ENCODE measurements at places on chromosomes 1 and 21.

GRCh38 chr1:22827666-22828483 is 117.2 kb downstream of the EPHB2 start:
- no peak for DNase-seq

GRCh38 chr1:1927751-1928150 is 8.7 kb upstream of the TMEM52 start:
- DNase-seq, result no peak

DNA sequence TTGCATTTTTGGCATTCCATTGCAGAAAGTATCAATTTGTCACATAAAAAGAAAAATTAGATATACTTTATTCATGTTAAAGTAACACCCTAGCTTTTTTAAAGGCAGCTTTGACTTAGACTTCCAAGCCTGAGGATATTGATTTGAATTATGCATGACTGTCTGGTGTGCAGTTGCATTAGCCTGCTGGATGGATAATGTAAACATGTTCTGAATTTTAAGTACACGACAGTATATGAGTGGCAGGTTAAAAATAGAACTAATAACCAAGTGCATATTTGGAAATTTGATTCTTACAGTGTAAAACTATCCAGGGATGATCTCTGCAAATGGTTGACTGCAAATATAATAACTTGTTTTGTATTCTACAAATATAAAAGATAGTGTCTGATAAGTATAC is 124.0 kb downstream of the SYT14 start:
- DNase-seq, result no peak

- DNase-seq, result no peak
These were observed 25.2 kb downstream of the LAMC1 start for GRCh38 chr1:183048087-183049085.

GRCh38 chr1:17648457-17649145 is 106.5 kb upstream of the ACTL8 start:
- DNase-seq, result no peak

DNA sequence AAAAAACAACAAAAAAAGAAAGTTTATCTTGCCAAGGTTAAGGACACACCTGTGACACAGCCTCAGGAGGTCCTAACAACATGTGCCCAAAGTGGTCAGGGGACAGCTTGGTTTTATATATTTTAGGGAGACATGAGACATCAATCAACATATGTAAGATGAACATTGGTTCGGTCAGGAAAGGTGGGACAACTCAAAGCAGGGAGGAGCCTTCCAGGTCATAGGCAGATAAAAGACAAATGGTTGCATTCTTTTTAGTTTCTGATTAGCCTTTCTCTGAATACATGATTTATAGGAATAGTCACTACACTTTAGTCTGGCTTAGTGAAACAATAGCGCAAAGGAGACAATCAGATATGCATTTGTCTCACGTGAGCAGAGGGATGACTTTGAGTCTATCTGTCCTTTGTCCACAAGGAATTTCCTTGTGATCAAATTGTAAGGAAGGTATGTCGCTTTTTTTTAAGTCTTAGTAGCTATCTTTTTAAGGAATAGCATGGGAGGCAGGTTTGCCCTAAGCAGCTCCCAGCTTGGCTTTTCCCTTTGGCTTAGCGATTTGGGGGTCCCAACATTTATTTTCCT is 23.3 kb upstream of the OVAAL start:
- DNase-seq, result no peak

- DNase-seq, result no peak
These were observed 42.9 kb downstream of the RCAN1 start for GRCh38 chr21:34571994-34572393.

GRCh38 chr1:205444931-205445645 is 10.8 kb downstream of the BLACAT1 start:
- no peak for DNase-seq

- no peak for DNase-seq
These were observed 78.0 kb downstream of the SEC16B start for GRCh38 chr1:177891809-177892208.

Data from ACHN (cell line).